ENCODE measurements at places on chromosomes 2 and 18.

- no peak for DNase-seq
Measured at GRCh38 chr2:55907686-55908085, 15.9 kb downstream of the EFEMP1 start.

DNA sequence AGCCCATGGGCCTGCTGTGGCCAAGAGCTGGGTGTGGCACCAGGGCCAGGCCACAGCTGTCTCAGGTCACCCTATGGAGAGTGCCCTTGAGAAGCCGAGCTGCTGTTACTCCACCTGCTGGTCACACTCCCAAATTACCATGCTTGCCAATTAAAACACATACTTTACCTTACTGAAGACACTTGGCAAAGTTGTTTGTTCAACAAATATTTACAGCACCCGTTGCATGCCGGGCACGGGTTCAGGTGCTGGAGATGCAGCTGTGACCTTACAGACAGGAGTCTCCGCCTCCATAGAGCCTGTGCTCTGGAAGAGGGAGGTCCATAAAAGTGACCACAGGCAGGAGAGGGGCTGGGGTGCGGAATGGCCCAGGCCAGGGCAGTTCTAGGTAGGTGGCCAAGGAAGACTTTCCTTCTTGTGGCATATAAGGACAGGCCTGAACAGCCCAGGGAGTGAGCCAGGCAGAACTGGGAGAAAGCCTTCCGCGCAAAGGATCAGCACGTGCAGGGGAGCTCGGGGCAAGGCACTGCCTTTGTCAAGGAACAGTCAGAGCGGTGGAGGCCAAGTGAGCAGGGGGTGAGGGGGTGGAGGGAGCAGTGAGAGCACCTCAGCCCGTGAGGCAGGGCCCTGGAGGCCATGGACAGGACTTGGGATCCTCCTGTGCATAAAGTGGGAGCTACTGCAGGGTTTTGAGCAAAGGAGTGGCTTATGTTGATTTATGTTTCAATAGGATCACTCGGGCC, 23.6 kb upstream of the RBM44 start:
- peak; percentile 68 for DNase-seq

GRCh38 chr2:7375901-7376300, 458.7 kb downstream of the RNF144A start:
- no peak for DNase-seq

DNA sequence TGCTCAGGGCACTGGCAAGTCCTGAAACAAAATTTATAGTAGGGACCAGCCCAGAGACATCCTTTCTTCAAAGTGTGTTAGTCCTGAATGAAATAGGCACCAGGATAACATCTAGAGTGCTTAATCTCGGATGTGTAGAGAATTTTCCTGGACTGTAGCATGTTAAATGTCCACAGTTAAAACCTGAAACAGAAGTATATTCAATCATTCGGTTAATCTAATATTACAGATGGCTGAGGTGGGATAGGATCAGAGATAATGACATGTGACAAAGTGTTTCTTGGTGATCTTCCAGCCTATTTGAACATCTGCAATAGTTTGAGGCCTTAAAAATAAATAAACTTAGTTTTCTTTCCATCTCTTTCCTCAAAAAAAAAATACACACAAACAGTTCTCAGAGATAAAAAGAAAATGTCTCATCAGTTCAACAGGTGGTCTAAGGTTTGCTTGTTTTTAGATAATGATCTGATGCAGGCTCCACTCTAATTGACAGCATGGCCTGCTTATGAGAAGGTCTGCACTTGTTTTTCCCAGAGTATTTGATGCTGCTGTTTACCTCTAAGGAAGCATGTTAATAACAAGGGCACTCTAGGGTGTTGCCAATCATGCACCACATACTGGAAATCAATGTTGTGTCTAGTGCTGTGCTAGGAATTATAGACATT, 25.9 kb downstream of the CNTNAP5 start:
- no peak for DNase-seq

DNA sequence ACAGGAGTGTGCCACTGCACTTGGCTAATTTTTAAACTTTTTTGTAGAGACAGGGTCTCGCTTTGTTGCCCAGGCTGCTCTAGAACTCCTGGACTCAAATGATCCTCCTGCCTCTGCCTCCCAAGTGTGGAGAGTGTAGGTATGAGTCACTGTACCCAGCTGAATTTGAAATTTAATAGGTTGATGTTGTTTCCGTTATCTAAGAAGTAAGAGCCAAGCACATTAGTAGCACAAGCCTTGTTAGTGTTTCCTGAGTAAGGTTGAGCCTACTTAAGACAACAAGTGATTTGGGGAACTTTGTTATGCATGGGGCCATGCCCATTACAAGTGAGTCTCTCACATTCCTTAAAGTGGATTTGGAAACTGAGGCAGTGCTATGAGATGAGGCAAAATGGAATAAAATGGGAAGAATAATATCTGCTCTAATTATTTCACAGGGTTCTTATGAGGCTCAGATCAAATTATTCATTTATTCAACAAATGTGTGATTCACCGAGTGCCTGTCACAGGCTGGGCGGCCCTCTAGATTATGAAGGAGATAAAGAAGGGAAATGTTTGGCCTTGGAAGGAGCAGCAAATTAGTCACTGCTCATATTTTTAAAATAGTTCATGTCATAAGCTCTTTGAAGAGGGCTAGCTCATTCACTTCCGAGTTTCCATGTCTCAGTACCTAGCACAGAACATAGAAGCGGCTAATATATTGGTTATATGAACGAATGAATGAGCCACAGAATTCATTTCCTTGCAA, 217.2 kb downstream of the LDLRAD4 start:
- DNase-seq: peak; percentile 24

GRCh38 chr2:238523158-238524110, 96.7 kb downstream of the ASB1 start:
- peak; percentile 17 for DNase-seq

All from fibroblast of pulmonary artery (primary cell).